ENCODE measurements at places on chromosomes 1 and 21. TPM values are rescaled to one million over a fixed set of nuclear protein-coding genes. Genes with fewer than 3 reads are reported as not detected.

CAMK2N1 gene
- total RNA-seq, result 73.6 TPM

MYOM3 gene
- 0.69 TPM for total RNA-seq

BSND gene
- total RNA-seq, result not detected

CYP4X1 gene
- total RNA-seq, result 6.8 TPM

ELOVL1 gene
- total RNA-seq, result 98.9 TPM

RGS18 gene
- 9.1 TPM for total RNA-seq

GBP5 gene
- 5.4 TPM for total RNA-seq

LRRC53 gene
- not detected for total RNA-seq

RSPH1 gene
- 0.84 TPM for total RNA-seq

CCDC181 gene
- 0.32 TPM for total RNA-seq

LCE6A gene
- total RNA-seq, result not detected

BNIPL gene
- total RNA-seq, result 5.2 TPM

C8B gene
- not detected for total RNA-seq

PGD gene
- 166 TPM for total RNA-seq

CTSE gene
- total RNA-seq, result 85.8 TPM

KAZN gene
- 33.5 TPM for total RNA-seq

PPM1J gene
- total RNA-seq, result 0.32 TPM

SH2D5 gene
- 0.52 TPM for total RNA-seq

OR2L13 gene
- not detected for total RNA-seq

CHRM3 gene
- total RNA-seq, result 5.4 TPM

ZNF124 gene
- 23.5 TPM for total RNA-seq

KIAA1614 gene
- 5.5 TPM for total RNA-seq

BLACAT1 gene
- total RNA-seq, result 0.84 TPM

KMO gene
- total RNA-seq, result 19.0 TPM

LGR6 gene
- total RNA-seq, result 1.8 TPM

TTC39A gene
- total RNA-seq, result 42.1 TPM

GBP2 gene
- 40.8 TPM for total RNA-seq

CHI3L2 gene
- 50.3 TPM for total RNA-seq

AGMAT gene
- not detected for total RNA-seq

ADGRL4 gene
- total RNA-seq, result 31.9 TPM

LEFTY2 gene
- total RNA-seq, result 2.2 TPM

LDLRAD1 gene
- 0.41 TPM for total RNA-seq

ZSCAN20 gene
- 4.3 TPM for total RNA-seq

USP33 gene
- total RNA-seq, result 63.6 TPM

MAP3K21 gene
- 9.1 TPM for total RNA-seq

DPM3 gene
- 71.1 TPM for total RNA-seq

TRIM17 gene
- 2.6 TPM for total RNA-seq

TAL1 gene
- 18.3 TPM for total RNA-seq

TNN gene
- total RNA-seq, result not detected

AIDA gene
- total RNA-seq, result 91.3 TPM

PRKCZ gene
- total RNA-seq, result 121 TPM

TSPAN1 gene
- total RNA-seq, result 6.9 TPM

ICOSLG gene
- total RNA-seq, result 11.3 TPM

RIPPLY3 gene
- total RNA-seq, result not detected

C1orf116 gene
- total RNA-seq, result 128 TPM

OR2L5 gene
- not detected for total RNA-seq

CENPF gene
- total RNA-seq, result 1.5 TPM

SLAMF9 gene
- total RNA-seq, result not detected

STIL gene
- total RNA-seq, result 1.7 TPM

FAF1 gene
- total RNA-seq, result 46.4 TPM

CRP gene
- 0.26 TPM for total RNA-seq

APCS gene
- not detected for total RNA-seq

EDARADD gene
- 0.78 TPM for total RNA-seq

NOL9 gene
- 23.6 TPM for total RNA-seq

DYRK3 gene
- 8.1 TPM for total RNA-seq
